ENCODE measurements at places on chromosomes 11 and 22.

- no peak for DNase-seq
These were observed 16.4 kb upstream of the RFPL3 start for GRCh38 chr22:32341122-32341740.

DNA sequence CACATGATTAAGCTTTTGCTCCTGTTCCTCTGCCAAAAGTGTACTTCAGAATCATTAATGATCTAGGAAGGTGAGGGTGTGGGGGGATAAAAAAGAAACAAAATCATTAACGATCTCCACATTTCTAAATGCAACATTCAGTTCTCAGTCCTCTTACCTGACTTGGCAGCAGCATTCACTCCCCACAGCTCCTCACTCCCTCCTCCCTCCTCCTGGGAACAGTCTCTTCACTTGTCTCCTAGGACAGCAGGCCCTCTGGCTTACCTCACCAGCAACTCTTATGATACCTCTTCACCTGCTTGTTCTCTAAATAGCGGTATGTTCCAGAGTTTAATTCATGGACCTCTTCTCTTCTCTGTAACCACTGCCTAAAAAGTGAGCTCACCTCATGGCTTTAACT lies 56.5 kb upstream of the APOA1 start:
- no peak for DNase-seq

GRCh38 chr22:47094861-47095330 lies 332.4 kb downstream of the TBC1D22A start:
- DNase-seq, result no peak

DNA sequence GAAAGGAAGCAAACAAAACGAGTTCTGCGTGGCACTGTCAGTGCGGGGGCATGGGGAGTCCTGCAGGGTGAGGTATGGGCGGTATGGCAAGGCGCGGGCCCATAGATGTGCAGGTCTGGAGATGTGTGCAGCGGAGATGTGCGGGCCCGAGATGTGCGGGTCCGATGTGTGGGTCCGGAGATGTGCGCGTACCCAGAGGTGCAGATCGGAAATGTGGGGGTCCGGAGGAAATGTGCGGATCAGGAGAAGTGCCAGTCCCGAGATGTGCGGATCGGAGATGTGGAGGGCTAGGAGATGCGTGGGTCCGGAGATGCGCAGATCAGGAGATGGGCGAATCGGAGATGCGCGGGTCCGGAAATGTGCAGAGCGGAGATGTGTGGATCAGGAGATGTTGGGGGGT lies 35.9 kb downstream of the CDPF1 start:
- no peak for DNase-seq

- no peak for DNase-seq
These were observed 27.6 kb upstream of the TTC12 start for GRCh38 chr11:113286509-113287497.

GRCh38 chr11:64744544-64745188 lies 724 bp upstream of the RASGRP2 start:
- DNase-seq, result no peak

DNA sequence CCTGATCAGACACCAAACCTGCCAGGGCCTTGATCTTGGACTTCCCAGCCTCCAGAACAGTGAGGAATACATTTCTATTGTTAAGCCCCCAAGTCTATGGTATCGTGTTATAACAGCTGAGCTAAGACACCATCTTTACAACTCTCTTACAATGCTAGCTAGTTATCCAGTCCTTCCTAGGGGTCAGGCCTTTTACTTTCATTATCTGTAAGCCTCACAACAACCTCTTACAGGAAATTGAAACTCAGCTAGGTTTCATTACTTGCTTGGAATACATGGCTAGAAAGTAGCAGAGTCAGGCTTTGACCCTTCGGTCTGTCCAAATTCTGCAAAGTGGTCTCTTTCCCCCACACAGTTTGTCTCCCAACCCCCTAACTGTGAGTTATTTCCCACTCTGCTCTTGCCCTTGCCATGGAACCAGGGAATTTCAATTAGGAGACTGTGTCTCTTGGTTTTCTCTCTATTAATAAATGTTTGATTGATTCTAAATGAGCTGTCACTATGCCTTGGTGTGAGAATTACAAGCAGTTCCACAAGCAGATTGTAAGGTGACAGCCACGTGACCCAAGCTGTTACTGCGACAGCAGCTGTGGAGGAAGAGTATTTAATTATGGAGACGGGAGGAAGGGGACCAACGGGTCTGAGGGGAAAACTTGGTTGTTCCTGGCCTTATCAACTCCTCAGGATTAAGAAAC lies 38.4 kb upstream of the CLMP start:
- DNase-seq, result no peak

GRCh38 chr11:1832211-1832919 lies 2.4 kb upstream of the SYT8 start:
- peak; percentile 34 for DNase-seq

- no peak for DNase-seq
These were observed 215.1 kb upstream of the BLID start for GRCh38 chr11:122331079-122331478.

GRCh38 chr11:16397390-16397789 lies 41.0 kb upstream of the SOX6 start:
- no peak for DNase-seq

GRCh38 chr11:61917334-61918109 lies at the start of gene RAB3IL1:
Gene RAB3IL1, minus strand, starts transcription at chr11:61917566. Its CDS starts 199 bp downstream, at chr11:61917367.
- no peak for DNase-seq

- no peak for DNase-seq
These were observed 7.5 kb upstream of the C11orf65 start for GRCh38 chr11:108474664-108475463.

GRCh38 chr11:9250139-9250582 lies 15.0 kb downstream of the DENND5A start:
- DNase-seq, result no peak

- no peak for DNase-seq
These were observed 37.0 kb downstream of the BCL2L13 start for GRCh38 chr22:17675584-17675983.

- no peak for DNase-seq
These were observed 144.9 kb downstream of the PGR start for GRCh38 chr11:100984668-100985067.

GRCh38 chr22:37173709-37174108 lies 14.3 kb downstream of the C1QTNF6 start:
- DNase-seq, result no peak

DNA sequence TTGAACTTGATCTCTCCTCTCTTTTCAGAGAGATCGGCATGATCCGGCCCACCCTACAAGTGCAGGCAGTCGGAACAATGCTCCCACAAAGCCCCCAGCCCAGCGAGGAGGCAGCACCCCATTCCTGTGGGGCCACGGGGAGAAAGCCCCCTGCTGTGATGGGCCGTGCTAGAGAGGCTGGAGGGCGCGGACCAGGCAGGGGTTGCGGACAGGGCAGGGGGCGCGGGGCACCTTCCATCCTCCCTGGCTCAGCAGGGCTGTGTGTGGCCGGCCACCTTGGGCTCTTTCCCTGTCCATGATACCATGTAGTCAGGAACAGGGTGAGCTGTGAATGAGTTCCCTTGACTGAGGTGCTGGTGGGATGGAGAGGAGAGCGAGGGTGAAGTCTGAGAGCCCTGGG lies 379.8 kb downstream of the BRD1 start:
- DNase-seq, result no peak

DNA sequence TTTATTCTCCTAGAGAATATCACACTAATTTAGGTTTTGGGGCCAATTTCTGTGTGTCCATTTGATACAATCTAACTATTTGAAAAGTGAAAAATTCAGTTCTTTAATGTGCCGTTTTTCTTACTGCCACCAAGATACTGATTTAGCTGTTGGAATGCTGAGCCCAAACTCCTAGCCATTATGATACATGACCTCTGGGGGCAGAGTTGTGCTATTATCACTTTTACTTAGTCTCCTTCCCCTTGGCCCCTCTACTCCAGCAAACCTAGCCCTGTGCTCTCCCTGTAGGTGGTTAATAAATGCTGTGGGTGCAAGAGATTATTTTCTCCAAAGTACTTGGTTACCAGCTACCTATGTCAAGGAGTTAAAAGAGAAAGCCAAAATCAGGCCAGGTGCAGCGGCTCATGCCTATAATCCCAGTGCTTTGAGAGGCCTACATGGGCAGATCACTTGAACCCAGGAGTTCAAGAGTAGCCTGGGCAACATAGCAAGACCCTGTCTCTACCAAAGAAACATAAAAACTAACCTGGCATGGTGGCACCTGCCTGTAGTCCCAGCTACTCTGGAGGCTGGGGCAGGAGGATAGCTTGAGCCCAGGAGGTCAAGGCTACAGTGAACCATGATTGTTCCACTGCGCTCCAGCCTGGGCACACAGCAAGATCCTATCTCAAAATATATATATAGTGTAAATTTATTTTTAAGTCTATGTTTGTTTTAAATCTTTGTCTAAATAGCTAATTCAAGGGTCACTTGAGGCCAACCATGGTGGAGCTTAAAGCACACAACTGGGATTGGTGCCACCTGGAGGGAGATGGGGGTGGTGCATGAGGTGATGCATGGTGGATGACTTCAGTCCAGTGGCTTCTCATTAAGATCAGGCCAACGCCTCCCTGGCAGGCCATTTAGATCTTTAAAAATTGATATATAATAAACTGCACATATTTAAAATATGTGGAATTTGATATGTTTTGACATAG lies 193.2 kb upstream of the PLET1 start:
- DNase-seq, result peak; percentile 15

DNA sequence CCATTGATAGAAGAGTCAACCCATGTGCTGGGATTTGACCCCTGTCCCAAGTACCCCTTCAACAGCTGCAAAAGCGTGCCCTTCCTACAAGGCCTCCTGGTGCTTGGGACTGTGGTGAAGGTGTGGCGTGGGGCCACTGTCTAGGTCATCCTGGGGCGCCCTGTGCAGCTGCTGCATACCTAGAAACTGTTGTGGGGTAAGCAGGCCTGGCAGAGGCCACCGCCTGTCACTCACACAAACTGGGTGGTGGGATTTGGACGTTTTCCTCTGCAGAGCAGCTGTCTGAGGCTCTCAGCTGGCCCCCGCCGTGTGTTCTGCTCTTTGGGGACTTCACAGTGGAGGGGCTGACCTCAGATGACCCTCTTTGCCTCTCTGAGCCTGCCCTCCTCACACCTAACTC lies 69.7 kb downstream of the SCN3B start:
- DNase-seq, result no peak

GRCh38 chr11:27786331-27786730 lies 86.1 kb upstream of the BDNF start:
- DNase-seq, result no peak

DNA sequence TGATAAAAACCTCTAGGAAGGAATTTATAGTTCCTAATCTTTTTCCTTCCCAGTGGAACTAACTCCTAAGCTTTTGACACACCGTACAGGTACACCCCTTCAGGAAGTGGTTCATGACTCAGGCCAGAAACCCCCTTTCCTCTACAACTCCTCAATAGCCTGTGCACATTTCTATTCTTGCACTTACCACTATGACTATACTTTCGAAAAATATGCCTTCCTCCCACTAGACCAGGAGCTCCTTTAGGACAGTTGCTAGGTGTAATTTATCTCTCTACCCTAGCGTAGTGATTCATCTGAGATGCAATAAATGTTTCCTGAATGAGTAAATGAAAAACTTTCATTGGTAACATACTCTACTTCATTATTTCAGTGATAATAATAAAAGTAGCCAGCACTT lies 14.5 kb downstream of the MAP6 start:
- DNase-seq, result no peak

- DNase-seq, result no peak
These were observed 17.3 kb upstream of the LMO2 start for GRCh38 chr11:33909150-33909549.

DNA sequence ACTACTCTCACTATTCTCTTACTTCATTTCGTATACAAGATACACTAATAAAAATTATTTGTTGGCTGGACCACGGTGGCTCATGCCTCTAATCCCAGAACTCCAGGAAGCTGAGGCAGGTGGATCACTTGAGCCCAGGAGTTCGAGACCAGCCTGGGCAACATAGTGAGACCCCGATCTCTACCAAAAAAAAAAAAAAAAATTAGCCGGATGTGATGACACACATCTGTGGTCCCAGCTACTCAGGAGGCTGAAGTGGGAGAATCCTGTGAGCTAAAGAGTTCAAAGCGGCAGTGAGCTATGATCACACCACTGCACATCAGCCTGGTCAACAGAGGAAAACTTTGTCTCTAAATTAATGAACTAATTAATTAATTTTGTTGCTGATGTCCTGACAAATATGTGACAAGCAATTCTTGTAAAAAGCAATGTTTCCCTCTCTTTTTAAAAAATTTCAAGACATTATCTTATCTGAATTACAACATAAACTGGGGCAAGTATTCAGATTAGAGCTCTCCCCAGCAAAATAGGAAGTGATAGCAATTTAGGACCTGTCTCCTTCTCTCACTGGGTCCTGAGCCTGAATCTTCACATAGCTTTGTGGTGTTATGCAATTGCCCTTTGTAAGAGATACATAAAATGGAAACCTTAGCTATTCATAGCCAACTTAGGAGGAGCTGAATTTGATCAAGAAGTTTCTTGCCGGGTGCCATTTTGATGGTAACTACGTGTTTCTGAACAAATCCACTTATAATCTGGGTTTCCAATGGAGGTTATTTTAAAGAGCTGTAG lies 17.6 kb upstream of the TMA7B start:
- DNase-seq, result no peak

GRCh38 chr22:49853981-49854831 lies 562 bp downstream of the ZBED4 start:
- no peak for DNase-seq

DNA sequence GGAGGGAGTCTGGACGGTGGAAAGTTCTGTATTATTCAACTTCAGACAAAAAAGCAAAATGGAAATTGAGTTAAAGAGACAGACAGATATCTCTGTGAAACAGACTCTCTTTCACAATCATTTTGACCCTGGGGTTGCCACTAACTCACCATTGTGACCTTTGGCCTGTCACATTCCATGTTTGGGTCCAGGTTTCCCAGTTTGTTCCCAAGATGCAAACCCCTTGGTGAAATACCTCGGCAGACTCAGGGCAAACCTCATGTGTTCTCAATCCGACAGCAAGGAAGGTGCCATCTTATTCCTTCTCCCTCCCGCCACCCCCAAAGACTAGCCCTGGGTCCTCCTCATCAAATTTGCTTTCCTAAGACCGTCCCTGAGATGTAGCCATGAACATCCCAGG lies 41.8 kb downstream of the GALNT18 start:
- no peak for DNase-seq

GRCh38 chr11:7639643-7640025 lies 33.7 kb downstream of the CYB5R2 start:
- DNase-seq, result no peak

DNA sequence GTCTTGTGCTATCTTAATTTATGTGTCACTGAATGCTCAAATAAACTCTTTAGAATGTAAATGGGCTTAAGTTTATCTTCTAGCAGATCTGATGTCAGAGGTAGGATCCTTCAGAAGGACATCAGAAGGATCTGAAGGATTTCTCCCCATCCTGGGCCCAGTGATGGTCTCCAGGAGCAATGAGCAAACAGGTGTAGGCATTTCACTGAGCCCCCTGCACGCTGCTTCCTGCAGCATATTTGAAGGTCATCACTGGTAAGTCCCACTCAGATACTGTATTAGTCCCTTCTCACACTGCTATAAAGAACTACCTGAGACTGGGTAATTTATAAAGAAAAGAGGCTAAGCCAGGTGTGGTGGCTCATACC lies 4.5 kb downstream of the GSTP1 start:
- no peak for DNase-seq

GRCh38 chr11:8826139-8826786 lies 84.7 kb upstream of the AKIP1 start:
- no peak for DNase-seq
